Chondrocyte (in vitro differentiated cells): ENCODE measurements at places on chromosomes 5 and 9.

DNA sequence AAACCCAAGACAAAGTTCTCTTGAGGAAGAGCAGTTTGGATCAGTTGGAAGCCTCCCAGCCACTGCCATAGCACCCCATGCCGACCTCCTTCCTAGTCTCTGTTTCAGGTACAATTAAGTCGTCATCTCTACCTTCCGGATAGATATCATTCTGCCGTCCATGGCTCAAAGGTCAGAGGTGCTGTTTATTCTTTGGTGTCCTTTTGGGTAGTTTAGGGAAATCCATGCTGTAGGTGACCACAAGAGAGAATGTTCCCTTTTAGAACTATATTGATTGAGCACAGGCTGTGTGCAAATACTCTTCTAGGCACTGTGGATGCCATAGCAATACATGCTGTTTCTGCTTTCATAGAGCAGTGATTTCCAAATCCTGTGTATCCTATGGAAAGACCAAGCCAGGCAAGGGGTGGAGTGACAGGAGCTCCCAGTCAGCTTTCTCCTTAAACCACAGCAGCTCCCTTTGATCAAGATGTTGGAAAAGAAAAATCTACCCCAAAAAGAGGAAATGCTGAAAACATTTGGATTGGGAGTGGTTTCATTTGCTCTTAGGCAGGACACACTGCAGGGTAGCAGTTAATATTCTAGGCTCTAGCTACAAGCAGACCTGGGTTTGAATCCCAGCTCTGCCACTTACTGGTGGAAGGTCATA, 127.9 kb downstream of the PALM2AKAP2 start:
- DNase-seq = no peak

DNA sequence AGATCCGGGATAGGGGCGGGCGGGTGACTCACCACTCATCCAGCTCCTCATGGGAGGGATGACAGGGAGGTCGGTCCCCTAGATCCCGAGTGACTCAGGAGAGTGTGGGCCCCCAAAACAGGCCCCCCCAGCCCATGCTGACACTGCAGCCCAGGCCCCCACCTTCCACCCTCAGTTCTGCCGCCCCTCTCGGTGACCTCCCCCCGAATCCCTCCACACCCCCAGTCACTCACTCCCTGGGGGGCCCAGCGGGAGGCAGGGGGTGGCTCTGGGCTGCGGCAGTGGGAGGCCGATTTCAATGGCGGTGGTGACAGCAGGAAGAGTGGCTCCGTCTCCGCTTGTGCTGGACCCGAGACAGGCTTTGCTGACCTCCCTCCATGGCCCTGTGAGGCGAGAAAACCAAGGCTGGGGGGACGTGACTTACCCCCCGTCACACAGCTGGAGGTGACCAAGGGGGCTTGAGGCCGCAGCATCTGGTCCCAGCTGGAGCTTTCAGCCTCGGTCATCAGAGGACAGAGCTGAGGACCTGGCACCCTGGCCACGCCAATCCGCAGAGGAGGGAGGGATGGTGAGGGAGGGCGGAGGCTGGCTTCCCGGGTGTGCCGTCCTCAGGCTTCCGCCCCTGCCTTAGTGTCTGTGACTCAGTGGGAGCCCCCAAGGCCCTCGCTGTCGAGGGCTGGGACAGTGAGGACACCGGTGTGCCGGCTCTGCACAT, 9.0 kb downstream of the GPSM1 start:
- DNase-seq = no peak

DNA sequence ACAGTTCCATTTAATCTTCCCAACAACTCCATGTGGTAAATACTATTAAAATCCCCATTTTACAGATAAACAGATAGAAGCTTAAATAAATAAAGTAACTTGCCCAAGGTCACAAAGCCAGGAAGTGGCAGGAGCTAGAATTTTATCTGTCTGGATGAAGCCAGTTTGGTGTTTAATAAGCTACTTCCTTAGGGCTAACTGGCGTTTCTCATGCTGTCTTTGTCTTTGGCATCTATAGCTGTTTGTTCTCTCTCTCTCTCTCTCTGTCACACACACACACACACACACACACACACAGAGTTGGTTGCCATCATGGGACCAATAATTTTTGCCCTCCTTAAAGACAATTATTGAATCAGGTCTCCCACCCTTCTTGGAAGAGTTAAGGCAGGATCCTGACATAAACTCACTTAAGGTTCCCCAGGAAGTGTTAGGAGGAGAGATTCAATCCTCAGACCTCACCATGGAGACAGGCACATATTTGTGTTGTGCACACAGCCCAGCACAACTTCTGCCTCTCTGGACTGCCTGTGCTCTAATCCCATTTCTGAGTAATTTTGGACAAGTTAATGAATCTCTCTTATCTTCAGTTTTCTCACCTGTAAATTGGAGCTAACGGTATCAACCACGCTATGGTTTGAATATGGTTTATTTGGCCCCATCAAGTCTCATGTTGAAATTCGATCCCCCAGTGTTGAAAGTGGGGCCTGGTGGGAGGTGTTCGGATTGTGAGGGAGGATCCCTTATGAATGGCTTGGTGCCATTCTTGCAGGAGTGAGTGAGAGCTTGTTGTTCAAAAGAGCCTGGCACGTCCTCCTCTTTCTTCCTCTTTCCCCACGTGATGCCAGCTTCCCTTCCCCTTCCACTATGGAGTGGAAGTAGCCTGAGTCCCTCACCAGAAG, 8.3 kb upstream of the ADRA1B start:
- no peak for DNase-seq

DNA sequence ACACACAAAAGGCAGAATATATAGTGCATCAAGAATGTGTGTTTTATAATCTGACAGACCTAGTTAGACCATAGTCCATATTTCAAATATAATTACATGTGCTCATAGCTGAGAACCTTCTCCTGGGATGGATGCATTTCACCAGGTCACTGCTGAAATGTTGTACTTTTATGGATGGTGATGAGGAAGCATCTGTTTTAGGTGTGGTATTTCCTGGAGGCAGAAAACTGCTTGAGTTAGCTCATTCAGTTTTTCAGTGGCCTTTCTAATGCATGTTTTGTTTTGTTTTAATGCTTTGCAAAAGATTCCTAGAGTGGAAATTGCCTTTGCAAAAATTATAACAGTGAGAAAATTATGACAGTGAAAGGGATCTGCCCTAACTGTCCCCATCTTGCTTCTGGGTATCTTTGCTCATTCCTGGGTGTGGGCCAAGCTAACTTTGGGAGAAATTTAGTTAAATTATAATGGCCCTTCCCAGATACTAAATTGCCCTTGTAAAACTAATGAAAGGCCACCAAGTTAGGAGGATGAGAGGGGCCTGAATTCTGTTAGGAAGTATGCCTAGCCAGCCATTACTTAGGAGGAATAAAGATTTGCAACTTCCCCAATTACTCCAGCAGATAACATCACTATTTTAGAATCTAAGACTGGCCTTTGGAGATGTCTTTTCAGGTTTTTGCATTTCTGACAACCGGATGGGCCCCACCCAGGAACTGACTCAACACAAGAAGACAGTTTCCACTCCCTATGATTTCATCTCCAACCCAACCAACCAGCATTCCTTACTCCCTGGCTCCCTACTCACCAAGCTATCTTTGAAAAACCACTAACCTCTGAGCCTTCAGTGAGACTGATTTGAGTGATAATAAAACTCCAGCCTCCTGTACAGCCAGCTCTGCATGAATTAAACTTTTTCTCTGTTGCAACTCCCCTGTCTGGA, 7.0 kb upstream of the IL12B start:
- DNase-seq = no peak
